ENCODE measurements at places on chromosomes 5 and 9.

DNA sequence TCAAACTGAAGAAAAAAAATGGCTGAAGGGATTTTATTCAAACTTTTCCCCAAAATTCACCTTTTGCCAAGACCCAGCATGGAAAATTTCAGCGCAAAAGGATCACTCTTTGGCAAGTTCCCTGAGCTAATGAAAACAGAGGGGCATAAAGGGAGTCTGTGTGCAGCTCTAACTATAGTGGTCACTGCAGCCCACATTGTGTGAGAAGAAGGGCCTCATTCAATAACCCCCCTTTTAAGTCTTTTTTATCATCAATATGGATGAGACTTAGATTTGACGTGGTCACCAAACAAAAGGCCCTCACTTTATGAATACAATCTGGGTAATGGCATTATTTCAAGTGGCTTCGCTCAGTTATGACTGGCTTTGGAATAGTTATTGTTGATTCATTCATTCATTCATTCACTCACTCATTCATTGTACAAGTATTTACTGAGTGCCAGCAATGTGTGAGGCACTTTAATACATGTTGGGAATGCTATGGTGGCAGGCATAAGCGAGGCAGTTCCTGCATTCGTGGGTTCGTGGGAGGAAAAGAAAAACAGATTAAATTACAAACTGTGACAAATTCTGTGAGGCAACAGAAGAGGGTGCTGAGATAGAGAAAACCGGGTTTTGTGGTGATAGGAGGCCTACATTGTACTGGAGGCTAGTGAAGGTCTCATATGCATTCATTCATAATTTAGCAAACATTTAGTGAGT is 145.7 kb upstream of the KLF4 start:
- DNase-seq = no peak

- no peak for DNase-seq
These were observed 20.4 kb downstream of the ANKS6 start for GRCh38 chr9:98775831-98776441.

DNA sequence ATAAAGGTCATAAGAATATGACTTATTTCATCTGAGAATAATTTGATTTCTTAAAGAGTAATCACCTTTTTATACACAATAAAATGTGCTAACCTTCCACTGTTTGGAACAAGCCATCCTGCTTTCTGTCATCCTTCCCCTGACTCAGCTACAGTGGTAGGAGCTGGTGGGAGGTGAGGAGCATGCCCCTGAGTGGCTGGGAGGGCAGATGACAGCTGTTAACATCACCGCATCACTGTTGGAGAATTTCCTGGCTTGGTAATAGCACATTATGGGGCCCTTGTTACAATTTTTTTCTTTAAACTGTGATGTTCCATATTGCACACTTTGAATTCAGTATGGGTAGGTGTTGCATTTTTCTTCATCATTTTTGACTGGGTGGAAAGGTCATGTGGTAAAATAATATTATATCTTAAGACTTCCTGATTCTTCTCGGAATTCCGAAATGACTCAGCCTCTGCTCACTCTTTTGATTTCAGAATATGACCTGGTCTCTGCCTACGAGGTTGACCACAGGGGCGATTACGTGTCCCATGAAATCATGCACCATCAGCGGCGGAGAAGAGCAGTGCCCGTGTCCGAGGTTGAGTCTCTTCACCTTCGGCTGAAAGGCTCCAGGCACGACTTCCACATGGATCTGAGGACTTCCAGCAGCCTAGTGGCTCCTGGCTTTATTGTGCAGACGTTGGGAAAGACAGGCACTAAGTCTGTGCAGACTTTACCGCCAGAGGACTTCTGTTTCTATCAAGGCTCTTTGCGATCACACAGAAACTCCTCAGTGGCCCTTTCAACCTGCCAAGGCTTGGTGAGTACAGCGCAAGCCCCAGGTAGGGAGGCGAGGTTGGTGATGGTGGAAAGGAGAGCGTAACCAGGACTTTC is 5.8 kb downstream of the ADAMTS16 start:
- no peak for DNase-seq

DNA sequence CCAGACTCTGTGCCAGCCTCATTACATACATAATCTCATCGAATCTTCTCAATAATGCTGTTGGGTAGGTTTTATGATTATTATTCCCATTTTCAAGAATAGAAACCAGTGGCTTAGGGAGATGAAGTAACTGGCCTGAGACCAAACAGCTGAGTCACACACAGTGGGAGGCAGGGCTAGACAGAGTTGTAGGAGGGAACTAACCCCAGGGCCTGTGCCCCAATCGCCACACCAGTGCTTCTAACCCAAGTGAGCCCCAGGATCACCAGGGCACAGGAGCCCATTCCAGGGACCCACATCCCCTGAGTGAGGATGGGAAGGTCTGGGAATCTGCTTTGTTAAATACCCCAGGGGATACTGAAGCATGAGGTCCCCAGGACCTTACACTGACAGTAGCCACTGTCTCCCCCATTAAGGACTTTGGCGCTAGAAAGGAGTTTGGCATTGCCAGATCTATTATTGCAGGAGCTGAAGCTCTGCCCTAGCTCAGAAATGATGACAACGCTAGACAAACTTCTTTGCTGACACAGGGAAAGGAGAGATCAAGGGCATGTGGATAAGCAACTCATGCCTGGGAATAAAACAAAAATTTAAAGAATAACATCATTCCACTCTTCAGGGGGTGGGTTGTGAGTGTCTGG is 63.8 kb upstream of the PPARGC1B start:
- no peak for DNase-seq

GRCh38 chr9:113343732-113344231 is 3.7 kb upstream of the WDR31 start:
- DNase-seq = no peak

Data from activated gamma-delta T cell treated with Interleukin-2 at 50 U/mL for 16 hours (primary cell).